ENCODE measurements at places on chromosomes 2 and 18.
A peak's percentile ranks its signal among the peaks of the same experiment; 100 is the strongest.

- no peak for DNase-seq
These were observed 370.5 kb downstream of the EIPR1 start for GRCh38 chr2:3007135-3007534.

DNA sequence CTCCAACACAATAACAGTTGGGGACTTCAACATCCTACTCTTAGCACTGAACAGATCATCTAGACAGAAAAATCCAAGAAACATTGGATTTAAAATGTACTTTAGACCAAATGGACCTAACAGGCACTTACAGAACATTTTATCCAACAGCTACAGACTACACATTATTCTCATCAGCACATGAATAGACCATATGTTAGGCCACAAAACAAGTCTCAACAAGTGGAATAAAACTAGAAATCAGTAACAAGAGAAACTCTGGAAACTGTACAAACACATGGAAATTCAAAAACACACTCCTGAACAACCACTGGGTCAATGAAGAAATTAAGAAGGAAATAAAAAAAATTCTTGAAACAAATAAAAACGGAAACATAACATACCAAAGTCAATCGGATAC, 117.5 kb downstream of the ACVR1 start:
- no peak for DNase-seq

GRCh38 chr2:60350791-60351190, 202.7 kb downstream of the BCL11A start:
- no peak for DNase-seq

GRCh38 chr2:205364261-205364660, 318.0 kb upstream of the NRP2 start:
- DNase-seq, result no peak

GRCh38 chr2:112118148-112118547, 20.0 kb upstream of the FBLN7 start:
- no peak for DNase-seq

- no peak for DNase-seq
These were observed 14.6 kb downstream of the CYP27C1 start for GRCh38 chr2:127205218-127206125.

- DNase-seq, result no peak
These were observed 153.5 kb upstream of the PGAP1 start for GRCh38 chr2:197079832-197080555.

GRCh38 chr2:171794918-171795317, 99.1 kb downstream of the SLC25A12 start:
- DNase-seq, result peak; percentile 68

DNA sequence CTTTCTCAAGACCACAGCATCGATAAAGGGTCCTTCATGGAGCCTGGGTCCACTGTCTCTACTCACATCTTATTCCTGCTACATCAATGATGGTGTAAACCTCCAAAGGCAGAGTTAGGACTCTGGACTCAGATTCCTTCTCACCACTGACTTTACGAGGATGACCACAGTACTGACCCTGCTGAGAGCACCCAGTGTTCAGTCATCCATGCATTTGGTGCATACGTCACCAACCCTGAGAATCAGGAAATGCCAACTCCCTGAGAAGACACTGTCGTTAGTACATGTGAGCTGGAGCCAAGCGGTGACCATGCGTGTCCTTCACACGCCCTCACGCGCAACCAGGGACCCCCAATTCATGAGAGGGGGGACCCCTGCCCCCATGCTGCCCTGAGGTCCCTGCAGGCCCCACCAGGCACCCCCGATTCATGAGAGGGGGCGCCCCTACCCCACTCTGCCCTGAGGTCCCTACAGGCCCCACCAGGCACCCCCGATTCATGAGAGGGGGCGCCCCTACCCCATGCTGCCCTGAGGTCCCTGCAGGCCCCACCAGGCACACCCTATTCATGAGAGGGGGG, 178.4 kb upstream of the TPO start:
- no peak for DNase-seq

DNA sequence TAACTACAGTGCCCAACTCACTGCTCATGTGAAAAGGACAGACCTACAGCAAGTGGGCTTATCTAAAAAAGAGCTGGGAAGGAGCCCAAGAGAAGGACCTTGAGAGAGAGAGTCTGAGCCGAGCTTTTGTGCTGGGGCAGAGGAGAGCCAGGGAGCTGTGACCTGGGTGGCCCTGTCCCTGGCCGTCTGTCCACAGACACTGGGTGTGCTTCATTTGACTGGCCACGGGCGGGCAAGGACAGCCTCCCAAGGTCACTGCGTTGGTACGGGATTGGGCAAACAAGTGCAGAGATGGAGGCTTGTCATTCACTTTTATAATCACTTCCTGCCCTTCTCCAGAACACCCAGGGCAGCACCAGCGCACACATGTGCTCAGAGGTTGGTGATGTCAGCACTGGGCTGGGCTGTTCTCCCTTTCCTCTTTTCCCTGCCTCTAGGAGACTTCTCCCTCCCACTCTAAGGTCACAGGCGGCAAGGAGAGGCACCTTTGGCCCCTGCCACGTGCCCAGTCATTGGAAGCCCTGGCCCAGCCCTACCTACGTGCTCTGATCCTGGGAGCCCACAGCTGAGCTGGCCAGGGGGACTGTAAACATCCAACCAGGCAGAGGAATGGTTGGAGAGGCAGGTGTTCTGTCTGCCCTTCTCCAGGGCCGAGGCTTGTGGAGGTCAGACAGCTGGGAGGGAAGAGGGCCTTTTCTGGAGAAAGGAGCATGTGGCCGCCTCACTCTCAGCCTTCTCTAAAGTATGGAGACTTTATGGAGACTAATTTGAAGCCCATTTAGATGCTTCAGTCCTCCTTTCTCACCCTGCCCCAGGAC, 6.4 kb upstream of the PSD4 start:
- no peak for DNase-seq

Data from neuronal stem cell (in vitro differentiated cells).